ENCODE measurements at places on chromosomes 11 and 22.

GRCh38 chr11:4455419-4455818, 6.3 kb downstream of the OR52K2 start:
- H3K27me3 ChIP-seq: no peaks in the 10 kb centered on the region
- H3K4me1 ChIP-seq: no peaks in the 10 kb centered on the region

DNA sequence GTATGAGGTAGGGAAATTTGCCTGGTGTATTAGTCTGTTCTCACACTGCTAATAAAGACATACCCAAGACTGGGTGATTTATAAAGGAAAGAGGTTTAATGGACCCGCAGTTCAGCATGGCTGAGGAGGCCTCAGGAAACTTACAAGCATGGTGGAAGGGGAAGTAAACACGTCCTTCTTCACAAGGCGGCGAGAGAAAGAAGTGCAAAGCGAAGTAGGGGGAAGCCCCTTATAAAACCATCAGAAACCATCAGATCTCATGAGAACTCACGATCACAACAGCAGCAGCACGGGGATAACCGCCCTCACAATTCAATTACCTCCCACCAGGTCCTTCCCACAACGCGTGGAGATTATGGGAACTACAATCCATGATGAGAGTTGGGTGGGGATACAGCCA, 12.0 kb upstream of the RFPL2 start:
- no peaks in the 10 kb centered on the region for H3K4me1 ChIP-seq
- DNase-seq: no peak
- no peak overlapping the region for H3K27ac ChIP-seq
- peaks cover 3% of the 10 kb centered on the region for H3K27me3 ChIP-seq
- no peak overlapping the region for H3K4me3 ChIP-seq

DNA sequence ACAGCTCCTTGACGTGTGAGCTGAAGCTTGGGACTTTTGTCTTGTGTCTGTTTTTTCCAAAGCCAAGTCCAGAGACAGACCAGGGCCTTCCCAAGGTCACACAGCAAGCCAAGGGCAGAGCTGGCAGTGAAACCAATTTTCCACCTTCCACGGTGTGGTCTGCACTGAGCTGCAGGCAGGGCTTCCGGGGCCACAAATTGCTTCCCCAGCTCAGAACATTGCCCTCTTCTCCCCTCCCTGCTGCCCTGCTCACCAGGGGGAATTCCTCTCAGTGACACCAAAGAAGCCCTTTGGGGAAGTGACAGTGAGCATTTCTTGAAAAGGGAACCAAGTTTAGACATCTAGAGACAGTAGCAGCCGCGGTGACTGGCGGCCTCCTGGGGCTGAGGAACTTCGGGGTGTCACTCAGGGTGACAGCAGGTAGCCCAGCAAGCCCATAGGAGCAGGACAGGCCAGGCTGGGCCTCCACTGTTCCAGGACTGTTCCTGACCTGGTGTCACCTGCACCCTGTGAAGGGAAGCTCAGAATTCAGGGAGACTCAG, 9.2 kb downstream of the FXYD2 start:
- H3K4me1 ChIP-seq: peaks cover 38% of the 10 kb centered on the region
- DNase-seq: peak; percentile 80
- H3K27me3 ChIP-seq: no peaks in the 10 kb centered on the region
- peak overlapping the region; percentile 87 for H3K27ac ChIP-seq
- no peak overlapping the region for H3K4me3 ChIP-seq

DNA sequence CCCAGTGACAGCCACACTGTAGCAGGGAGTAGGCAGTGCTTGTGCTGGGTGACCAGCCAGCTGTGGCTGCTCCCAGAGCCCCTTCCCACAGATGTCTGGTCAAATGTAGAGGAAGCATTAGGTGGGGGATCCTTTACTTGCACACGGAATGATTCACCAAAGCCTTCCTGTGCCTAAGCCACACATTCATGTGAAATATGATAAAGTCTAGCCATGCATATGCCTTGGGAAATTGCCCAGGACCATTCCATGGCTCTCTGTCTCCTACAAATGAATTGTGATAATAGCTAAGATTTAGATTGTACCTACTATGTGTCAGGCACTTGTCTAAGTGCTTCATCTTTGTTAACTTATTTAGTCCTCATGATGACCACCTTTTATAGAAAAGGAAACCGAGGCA, 217.5 kb upstream of the E2F8 start:
- H3K4me1 ChIP-seq: no peaks in the 10 kb centered on the region
- no peak for DNase-seq
- H3K4me3 ChIP-seq: no peak overlapping the region
- no peak overlapping the region for H3K27ac ChIP-seq
- no peaks in the 10 kb centered on the region for H3K27me3 ChIP-seq

GRCh38 chr11:115698243-115698642, 194.0 kb upstream of the CADM1 start:
- H3K4me1 ChIP-seq: no peaks in the 10 kb centered on the region
- no peak for DNase-seq
- H3K4me3 ChIP-seq: no peak overlapping the region
- H3K27me3 ChIP-seq: no peaks in the 10 kb centered on the region
- no peaks in the 10 kb centered on the region for H3K36me3 ChIP-seq
